ENCODE measurements at places on chromosomes 7 and 10.

GRCh38 chr7:80752954-80753690 is 114.7 kb downstream of the CD36 start:
- no peak for DNase-seq

DNA sequence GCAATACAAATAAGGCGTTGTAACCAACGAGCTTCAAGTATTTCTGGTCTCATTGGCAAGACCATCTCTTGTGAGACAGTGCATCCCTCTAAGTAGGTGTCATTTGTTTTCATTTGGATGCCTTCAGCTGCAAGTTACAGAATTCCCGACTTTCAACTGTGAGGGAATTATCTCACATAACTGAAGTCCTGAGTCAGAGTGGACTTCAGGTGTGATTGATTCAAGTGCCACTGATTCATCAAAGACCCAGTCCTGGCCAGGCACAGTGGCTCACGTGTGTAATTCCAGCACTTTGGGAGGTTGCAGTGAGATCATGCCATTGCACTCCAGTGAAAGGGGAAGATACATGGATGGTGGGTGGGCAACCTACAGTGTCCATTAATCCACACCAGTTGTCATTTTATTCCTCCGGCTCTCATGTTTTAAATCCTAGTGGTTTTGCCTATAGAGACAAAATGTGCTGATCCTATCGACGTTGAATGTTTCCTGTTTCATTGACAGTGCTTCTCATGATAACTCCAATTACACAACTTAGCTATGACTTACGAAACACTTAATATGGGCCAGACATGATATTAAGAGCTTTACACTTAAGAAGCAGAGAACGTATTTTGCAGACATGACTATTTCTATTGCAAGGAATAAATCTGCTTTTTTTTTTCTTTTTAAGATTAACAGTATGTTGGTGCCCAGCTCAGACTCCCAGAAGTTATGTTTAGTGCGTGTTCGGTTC is 268.0 kb downstream of the FRMD4A start:
- no peak for DNase-seq

DNA sequence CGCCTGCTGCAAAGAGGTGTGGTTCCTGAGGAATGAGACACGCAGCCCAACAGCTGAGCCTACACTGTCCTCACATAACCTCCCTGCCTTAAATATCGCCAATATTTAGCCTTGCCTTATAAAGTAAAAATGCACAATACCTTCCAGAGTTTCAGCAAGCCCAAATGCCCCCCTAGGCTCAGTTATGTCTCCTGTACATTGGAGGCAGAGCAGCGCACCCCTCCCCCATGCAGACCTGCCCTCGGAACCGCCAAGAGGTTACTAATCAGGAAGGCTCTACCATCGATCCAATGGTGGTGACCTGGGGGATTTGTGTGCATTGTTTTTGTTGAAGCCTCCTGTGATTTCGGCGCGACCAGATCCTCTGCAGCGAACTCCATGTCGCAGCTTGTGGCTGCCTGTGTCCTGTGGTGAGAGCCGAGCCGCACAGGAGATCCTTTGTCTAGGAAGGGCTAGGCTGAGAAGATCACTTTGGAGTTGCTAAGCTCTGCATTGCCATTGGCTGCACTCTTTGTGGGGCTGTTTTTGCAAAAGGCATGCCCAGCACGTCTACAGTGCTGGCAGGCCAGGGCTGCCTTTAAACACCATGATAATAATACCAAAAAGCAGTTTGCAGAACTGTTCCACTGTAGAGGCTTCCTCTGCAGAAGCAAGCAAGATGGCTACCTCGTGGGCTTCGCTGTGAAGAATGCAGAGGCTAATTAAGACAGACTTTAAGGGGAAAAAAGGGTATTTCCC is 40.1 kb downstream of the TET1 start:
- DNase-seq: peak; percentile 77

DNA sequence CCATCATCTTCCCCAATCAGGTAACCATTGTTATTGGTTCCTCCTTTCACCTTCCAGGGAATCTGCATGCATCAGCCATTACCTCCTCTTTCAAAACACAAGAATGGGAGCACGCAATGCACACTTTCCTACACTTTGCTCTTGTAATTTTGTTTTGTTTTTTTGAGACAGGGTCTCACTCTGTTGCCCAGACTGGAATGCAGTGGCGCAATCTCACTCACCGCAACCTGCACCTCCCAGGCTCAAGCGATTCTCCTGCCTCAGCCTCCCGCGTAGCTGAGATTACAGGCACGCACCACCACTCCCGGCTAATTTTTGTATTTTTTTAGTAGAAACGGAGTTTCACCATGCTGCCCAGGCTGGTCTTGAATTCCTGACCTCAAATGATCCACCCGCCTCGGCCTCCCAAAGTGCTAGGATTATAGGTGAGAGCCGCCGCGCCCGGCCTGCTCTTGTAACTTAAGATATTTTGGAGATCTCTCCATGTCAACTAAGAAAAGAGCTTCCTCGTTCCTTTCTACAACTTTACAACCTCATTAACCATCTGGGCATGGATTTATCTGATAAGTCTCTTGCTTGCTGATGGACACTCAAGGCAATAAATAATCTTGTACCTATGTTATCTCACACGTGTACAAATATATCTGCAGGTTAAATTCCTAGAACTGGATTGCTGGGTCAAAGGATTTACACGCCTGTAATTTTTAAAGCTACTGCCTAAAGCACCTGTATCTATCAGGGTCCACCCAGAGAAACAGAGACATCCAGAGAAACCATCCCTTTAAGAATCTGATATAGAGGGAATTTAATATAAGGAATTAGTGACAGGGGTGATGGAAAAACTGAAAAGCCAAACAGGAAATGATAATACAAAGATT is 4.2 kb downstream of the CYTH3 start:
- DNase-seq: no peak

GRCh38 chr7:129824291-129825208 is 128.2 kb downstream of the UBE2H start:
- peak; percentile 84 for DNase-seq

- no peak for DNase-seq
Observed at GRCh38 chr7:27943241-27943640, 203.3 kb downstream of the TAX1BP1 start.

DNA sequence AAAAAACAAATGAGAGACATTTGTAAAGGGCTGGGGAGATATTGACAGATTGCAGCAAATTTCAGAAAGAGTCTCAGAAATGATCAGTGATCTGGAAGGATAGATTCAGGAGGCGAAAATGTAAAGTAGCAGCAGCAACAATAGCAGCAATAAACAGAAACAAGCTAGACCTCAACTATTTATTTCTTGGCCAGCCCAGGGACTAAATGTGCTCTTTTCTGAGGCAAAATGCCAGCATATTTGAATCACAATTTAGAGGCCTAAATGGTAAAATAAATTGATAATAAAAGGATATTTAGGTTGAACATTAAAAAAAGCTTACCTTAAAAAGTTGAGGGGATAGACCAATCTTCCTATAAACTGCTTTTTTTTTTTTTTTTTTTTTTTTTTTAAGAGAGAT is 134.6 kb upstream of the ITGB1 start:
- no peak for DNase-seq

- DNase-seq: no peak
Observed at GRCh38 chr10:70905071-70906021, 17.0 kb upstream of the PCBD1 start.

- no peak for DNase-seq
Observed at GRCh38 chr10:129929343-129930292, 34.5 kb downstream of the EBF3 start.

- DNase-seq: no peak
Observed at GRCh38 chr7:109215341-109215740, 645.7 kb downstream of the DNAJB9 start.

DNA sequence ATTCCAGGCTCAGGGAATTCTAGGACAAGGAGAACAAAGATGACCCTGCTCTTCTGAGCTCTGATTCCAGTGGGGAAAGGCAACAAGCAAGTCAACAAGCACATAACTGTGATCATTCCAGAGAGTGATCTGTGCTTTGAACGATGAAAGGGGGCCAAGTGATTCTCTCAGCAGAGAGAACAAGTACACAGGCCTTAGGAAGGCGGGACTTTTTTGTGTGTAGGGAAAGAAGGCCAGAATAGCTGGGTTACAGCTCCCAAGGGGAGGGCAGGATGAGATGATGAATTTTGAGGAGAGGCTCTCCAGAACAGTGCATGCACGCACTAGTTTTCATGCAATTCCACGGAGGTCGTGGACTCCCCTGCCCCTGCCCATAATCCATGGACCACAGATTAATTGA is 565.2 kb downstream of the SDK1 start:
- DNase-seq: no peak

DNA sequence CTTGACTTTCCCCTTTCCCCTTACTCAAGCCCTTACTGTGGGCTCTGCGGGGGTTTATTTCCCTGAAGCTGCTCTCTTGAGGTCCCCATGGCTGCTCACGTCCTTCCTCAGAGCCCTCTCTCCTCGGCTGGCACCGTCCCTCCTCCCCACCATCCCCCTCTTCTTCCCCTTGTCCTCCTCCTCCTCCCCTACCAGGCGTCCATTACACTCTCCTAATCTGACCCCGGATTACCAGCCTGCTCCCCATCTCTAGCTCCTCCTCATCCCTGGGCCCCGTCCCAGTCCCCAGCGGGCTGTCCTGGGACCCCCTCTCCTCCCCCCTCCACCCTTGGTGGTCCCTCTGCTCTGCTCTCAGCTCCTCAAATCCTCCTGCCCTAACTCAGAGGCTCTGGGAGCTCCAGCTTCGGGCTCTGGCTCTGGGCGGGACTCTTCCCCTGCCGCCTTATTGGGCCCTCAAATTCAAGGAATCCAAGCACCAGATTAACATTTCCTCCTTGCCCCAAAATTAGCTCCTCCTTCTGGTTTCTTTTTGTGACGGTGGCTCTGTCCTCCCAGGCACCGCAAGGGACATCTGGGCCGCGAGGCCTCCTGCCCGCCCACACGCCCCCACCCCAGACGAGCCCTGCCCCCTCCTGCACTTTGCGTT is 48.5 kb upstream of the LEP start:
- DNase-seq: no peak

- DNase-seq: no peak
Observed at GRCh38 chr10:107480781-107481180, 316.3 kb upstream of the SORCS1 start.

- DNase-seq: no peak
Observed at GRCh38 chr10:33732161-33732680, 397.8 kb upstream of the NRP1 start.

DNA sequence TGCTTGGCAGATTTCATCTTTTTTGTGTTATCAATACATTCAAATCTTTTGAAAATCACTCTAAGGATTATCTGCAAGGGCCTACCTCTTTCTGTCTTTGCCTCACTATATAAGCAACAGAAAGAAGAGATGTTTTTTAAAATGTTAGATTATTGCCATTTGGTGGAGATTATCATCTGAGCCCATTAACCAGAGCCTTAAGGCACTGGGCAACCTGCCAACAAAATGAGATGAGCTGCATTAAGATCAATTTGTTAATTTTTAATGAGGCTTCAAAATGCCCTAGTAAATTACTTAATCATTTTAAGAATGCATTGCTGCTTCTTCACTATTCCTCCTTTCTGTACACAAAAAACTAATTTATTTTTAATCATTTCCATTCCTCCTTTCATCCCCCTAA is 314.1 kb downstream of the SNX13 start:
- no peak for DNase-seq

DNA sequence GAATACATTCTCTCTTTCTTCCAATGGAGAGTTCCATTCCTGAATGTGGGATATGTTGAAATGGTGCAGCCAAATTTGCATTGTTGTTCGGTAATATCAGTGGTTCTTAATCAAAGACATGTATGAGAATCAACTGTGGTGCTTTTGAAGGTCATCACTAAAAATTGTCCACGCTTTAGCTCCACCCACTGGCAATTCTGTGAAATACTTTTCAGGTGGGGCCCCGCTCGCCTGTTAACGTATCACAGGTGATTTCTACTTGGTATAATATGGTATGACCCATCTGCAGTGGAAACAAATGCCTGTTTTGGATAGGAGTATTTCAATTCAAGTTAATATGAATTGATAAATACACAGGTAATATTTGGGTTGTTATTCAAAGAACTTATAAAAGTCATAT is 178.4 kb downstream of the NSUN6 start:
- DNase-seq: no peak

GRCh38 chr7:101631224-101631714 is 2.2 kb upstream of the MYL10 start:
- DNase-seq: no peak

DNA sequence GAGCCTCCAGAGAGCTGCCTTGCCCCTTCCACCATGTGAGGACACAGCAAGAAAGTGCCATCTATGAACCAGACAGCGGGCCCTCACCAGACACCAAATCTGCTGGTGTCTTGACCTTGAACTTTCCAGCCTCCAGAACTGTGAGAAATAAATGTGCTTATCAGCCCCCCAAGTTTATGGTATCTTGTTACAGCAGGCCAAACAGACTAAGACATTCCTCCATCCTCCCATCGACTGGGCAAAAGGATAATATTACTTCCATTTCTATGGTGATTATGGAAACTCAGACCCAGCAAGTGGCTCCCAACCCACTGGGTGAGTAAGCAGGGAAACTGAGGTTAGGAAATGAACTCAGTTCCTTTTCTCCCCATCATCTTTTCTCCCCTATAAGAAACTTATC is 288.4 kb downstream of the KCNMA1 start:
- no peak for DNase-seq

DNA sequence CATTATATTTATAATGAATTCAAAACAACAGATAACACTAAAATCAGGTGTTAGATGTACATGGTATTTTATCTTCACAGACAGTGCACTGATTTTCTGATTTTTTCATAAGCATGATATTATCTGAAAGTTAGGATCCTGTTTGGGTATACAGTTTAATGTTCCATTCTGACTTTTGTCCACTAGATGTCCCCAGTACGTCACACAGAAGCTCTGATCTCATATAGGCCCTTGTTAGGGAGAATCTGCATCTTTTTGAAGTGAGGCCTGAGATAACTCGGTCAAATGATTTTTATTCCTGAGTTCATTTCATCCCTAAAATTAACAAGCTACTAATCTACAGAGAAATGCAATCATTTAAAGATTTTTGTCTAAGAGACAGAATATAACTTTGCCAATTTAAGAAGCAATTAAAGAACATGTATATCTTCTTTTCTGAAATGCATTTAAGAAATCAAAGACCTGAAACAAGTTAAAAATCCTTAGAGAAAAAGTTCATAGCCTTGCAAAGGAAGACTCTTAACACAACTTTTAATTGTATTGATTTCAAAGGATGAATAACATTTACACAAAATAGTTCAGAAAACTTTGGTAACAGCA is 72.0 kb upstream of the TES start:
- DNase-seq: peak; percentile 0

GRCh38 chr10:60565492-60565891 is 175.8 kb upstream of the ANK3 start:
- no peak for DNase-seq

GRCh38 chr10:128221117-128221516 is 94.9 kb upstream of the MKI67 start:
- DNase-seq: no peak

- no peak for DNase-seq
Observed at GRCh38 chr10:52466464-52466863, 152.4 kb downstream of the DKK1 start.

DNA sequence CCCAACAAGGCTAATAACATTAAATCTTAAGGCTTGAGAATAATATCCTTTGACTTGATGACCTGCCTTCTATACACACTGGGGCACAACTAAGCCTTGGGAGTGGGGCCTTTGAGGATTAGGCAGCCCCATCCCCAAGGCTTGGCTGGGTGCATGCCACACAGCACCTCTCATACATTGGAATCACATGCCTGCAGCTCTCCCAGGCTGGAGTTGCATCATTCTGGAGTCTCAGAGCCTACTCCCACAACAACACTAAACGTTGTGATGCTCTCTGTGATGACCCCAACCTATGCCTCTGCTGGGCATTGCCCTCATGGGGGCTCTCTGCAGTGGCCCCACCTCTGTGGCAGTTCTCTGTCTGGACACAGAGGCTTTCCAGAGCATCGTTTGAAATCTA is 31.9 kb upstream of the SGCE start:
- DNase-seq: no peak

GRCh38 chr7:16695621-16696237 is 49.7 kb downstream of the BZW2 start:
- DNase-seq: no peak

Measured in NCI-H2029 (cell line).